ENCODE measurements at places on chromosomes 7 and 10.

- DNase-seq: no peak
Measured at GRCh38 chr7:51426163-51426562, 109.6 kb upstream of the COBL start.

GRCh38 chr7:18526368-18526878 lies 30.9 kb downstream of the HDAC9 start:
- DNase-seq: no peak

DNA sequence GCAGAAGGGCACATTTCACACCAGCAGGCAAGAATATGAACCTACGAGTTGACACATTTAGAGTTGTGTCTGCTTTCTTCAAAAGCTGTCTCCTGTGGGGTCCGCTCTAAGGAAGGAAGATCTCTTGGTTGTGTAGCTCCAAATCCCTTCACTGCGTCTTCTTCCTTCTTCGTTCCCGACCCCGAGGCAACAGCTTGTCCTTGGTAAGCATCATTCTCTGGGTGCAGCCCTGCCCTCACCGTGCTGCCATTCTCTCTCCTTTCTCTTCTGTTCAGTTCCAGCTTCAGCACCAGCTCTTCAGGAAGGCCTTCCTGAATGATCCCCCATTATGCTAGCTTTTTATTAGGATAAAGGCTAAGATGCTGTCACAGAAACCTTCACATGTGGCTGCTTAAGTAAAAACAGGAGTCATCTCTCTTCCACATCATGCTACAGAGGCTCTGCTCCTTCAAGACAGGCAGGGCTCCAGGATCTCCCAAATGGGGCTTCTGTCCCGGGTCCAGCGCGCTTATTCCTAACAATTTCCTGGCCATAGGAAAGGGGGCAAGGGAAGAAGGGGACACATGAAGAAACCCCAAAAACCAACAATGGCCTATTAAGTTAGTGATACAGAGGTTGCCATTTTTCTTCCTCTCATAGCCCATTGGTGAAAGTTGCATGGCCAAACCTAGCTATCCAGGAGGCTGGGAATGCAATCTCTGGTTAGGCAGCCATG lies 52.2 kb upstream of the SHH start:
- DNase-seq: no peak

- no peak for DNase-seq
Measured at GRCh38 chr10:55989188-55989587, 371.9 kb downstream of the ZWINT start.

DNA sequence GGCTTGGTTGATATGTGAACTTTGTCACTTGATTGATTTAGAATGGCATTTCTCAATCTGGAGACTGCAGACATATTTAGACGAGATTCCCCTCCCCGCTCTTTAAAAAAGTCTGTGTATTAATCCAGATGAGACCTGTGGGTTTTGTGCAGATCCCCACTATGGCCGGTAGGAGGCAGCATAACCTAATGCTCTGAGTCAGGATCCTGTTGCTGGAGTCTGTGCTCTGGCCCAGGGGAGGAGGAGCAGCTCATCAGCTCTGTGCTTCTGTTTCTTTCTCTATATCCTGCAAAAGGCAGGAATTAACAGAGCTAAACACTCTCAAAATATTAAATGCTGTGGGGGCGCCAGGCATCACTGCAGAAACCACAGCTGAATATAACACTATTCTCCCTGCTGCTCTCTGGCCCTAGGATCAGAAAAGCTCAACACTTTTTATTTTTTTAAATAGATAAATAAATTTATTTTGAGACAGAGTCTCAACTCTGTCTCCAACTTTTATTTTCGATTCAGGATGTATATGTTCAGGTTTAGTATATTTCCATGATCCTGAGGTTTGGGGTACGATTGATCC lies 23.9 kb upstream of the SEPHS1 start:
- peak; percentile 53 for DNase-seq

DNA sequence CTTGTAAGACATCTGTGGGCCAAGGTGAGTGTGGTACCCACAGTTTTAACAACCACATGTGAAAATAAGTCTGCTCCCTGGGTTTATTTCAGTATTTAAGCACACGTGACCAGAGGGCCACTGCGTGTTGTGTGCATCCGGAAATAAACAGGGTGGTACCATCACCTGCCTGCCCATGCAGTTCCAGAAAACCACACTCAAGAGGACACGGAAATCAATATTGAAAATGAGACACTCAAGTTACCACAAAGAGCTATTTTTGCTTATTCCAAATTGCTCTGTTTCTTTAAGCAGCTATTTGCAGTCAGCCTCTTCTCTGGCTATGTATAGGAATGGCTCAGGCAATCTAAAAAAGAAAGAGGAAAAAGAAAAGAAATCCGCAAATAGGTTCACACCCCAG lies 71.8 kb upstream of the LOXL4 start:
- DNase-seq: no peak
